ENCODE measurements at places on chromosomes 1 and 21.
A peak's percentile ranks its signal among the peaks of the same experiment; 100 is the strongest.

DNA sequence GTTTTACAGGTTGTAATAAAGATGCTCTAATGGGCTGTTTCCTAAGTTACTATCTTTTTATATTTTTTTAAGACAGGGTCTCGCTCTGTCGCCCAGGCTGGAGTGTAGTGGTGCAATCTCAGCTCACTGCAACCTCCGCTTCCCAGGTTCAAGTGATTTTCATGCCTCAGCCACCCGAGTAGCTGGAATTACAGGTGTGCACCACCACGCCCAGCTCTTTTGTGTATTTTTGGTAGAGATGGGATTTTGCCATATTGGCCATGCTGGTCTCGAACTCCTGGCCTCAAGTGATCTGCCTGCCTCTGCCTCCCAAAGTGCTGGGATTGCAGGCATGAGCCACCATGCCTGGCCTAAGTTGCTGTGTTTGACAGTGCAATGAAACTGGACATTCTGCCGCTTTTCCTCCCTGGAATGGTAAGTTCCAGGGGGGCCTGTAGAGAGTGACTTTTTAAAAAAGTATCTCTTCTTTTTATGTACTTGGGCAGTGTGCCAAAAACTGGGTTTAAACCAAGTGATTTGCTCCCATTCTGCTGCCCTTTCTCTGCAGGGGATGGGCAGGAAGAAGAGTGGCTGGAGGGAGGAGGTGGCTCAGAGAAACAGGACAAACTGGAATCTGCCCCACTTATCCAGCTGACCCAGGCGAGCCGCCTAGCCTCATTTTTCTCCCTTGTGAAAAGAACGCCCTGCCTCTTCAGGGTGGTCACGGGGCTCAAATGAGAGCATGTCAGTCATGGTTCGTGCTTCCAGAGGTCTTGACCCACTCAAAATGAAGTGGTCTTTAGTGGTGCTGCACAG lies 2.3 kb downstream of the SLC37A1 start:
- DNase-seq = peak; percentile 52

- peak; percentile 27 for DNase-seq
Observed at GRCh38 chr21:15732290-15732995, 2.7 kb downstream of the USP25 start.

- no peak for DNase-seq
Observed at GRCh38 chr1:197910120-197910991, 6.8 kb upstream of the LHX9 start.

GRCh38 chr21:43684424-43684823 lies 25.1 kb downstream of the RRP1B start:
- no peak for DNase-seq

- DNase-seq = peak; percentile 98
Observed at GRCh38 chr1:163168053-163168452, 34.7 kb downstream of the RGS5 start.

GRCh38 chr1:244306544-244306943 lies 145.2 kb downstream of the ADSS2 start:
- no peak for DNase-seq

- DNase-seq = no peak
Observed at GRCh38 chr1:94807742-94808491, 12.2 kb upstream of the SLC44A3 start.

DNA sequence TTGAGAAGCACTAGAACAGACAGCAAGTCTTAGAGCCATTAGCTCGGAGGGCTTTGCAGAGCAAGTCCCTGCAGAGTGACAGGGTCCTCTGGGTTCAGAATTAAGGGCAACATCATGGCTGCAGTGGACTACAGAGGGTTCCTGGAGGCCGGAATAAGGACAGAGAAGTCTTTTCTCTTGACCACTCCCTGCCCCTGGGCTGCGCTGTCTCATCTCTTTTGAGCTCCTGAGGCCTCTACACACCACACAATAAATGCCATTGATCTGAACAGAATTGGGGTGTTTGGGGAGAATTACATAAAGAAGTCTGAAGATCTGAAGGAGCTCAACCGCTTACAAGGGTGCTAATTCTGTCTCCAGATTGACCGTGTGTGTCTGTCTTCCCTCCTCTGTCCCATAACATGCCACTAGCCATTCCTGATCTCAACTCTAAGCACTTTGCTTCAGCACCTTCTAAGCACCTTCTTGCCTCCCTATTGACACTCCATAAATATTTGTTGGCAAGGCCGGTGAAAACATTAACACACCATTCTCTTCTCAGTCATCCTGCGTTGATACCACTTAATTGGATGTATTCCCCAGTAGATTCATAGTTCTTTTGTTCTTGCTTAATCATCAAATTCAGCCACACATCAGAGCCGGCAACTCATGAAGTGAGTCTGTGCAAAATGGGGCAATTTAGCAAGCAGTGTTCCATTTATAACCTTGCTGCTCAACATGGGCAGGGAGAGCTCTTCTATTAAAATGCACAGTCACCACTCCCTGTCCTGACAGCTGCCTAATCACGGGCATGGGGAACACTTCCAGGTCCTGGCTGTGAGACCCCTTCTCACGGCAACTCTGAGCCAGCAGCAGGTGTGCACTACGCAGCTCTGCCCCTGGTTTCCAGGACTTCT lies 49.7 kb downstream of the NMNAT2 start:
- DNase-seq = no peak

DNA sequence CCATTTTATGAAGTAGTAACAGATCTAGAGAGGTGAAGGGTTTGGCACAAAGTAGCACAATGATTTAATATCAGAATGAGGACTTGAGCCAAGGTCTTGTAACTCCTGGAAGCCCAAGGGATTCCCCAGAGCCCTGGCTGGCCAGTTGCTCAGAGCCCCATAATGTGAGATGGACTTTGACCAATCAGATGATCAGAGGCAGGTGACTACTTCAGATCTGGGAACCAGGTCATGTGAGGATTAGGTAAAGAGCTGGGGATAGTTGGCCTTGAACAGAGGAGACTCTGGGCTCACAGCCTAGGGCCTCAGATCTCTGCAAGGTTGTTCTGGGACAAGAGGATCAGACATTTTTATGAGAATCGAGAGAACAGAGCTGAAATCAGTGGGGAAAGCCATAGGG lies 18.9 kb downstream of the SHISAL2A start:
- no peak for DNase-seq

DNA sequence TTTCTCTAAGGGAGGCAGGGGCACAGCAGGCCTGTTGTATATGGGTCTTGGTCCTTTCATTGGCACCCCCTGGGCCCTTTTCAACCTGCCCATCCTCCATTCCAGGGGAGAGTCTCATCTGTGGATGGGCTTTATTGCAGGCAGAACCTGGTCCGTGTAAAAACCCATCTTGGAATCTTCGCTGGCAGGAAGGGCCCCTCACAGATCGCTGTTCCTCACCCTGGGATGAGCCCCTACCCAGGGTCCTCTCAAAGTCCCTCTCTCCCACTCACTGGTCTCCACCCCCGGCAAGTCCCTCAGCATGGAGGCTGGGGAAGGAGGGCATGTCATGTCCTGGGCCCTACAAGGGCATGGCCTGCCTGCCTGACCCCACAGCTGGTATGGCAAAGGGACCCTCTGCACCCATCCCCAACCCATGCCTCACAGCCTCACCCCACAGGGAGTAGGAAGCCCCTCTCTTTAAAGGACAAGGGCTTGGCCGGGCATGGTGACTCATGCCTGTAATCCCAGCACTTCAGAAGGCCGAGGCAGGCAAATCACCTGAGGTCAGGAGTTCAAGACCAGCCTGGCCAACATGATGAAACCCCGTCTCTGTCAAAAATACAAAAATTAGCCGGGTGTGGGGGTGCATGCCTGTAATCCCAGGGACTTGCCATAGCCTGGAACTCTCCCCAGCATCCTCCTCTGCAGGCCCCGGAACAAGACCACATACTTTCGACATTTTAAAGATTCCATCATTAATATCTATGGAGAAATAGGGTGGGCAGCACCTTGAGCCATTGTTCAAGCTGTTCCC lies 13.2 kb upstream of the CDA start:
- DNase-seq = no peak

- no peak for DNase-seq
Observed at GRCh38 chr1:18734001-18734400, 103.4 kb downstream of the PAX7 start.

- DNase-seq = no peak
Observed at GRCh38 chr1:29437946-29438345, 201.6 kb downstream of the PTPRU start.

GRCh38 chr1:233269656-233270055 lies 25.9 kb downstream of the PCNX2 start:
- DNase-seq = peak; percentile 32

GRCh38 chr1:204410688-204411450 lies 748 bp downstream of the PPP1R15B start:
- DNase-seq = peak; percentile 19

GRCh38 chr1:229339520-229339919 lies 3.3 kb downstream of the CCSAP start:
- no peak for DNase-seq

GRCh38 chr1:6495041-6495441 lies 3.6 kb upstream of the PLEKHG5 start:
- DNase-seq = no peak

DNA sequence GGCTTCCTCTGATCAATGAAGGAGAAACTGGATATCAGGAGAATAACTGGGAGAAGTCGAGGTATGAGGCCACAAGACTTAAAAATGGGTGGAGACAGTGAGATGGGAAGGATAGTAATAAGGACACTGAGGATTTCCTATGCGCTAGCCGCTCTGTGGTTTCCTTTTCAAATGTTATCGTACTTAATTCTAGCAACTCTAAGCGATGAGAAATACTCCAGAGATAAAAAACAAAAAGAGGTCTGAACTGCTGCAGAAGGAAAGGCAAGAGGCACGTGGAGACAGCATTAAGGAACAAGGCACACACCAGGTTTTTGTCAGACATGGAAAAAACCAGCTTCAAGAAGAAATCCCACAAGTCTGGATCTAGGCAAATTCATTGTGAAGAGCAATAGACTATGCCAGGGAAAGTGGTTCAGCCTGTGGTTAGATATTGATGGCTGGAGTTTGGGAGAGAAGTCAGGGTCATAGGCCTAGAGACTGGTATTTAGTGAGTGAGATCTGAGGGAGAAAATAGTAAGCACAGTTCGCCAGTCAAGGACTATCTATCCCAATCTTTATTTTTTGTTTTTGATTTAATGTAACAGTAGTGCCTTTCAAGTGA lies 5.3 kb downstream of the CLCA2 start:
- peak; percentile 11 for DNase-seq

- no peak for DNase-seq
Observed at GRCh38 chr1:66562561-66562960, 28.6 kb downstream of the SGIP1 start.

DNA sequence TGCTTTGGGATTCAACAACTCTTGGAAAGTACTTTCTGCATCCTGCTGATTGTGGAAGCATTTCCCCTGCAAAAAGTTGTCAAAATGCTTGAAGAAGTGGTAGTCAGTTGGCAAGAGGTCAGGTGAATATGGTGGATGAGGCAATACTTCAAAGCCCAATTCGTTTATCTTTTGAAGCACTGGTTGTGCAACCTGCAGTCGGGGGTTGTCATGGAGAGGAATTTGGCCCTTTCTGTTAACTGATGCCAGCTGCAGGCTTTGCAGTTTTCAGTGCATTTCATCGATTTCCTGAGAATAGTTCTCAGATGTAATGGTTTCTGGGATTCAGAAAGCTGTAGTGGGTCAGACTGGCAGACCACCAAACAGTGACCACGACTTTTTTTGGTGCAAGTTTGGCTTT lies 47.6 kb upstream of the GJA5 start:
- no peak for DNase-seq

DNA sequence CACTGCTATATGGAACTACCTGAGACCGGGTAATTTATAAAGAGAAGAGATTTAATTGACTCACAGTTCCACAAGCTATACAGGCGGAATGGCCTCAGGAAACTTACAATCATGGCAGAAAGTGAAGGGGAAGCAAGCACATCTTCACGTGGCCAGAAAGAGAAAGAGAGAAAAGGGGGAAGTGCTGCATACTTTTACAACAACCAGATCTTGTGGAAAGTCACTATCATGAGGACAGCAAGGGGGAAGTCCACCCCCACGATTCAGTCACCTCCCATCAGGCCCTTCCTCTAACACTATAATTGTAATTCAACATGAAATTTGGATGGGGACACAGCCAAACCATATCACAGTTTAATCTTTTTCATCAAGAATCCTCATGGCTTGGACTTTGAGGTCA lies 339.2 kb upstream of the AJAP1 start:
- DNase-seq = no peak

DNA sequence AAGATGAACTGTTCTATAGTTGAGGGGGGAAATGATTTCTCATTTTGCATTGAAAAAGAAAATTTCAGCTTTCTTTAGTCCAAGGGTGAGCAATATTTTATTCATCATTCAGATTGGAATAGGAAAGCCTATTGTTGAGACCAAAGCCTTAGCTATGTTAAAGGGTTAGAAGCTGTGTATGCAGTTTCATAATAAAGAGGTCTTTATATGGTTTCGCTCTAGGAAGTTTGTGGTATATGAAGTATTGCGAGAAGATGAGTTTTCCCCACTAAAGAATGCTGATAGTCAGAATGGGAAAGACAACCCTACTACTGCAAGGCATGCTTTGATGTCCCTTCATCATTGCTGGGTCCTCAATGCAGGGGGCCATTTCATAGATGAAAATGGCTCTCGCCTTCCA lies 28.6 kb downstream of the UAP1 start:
- no peak for DNase-seq

DNA sequence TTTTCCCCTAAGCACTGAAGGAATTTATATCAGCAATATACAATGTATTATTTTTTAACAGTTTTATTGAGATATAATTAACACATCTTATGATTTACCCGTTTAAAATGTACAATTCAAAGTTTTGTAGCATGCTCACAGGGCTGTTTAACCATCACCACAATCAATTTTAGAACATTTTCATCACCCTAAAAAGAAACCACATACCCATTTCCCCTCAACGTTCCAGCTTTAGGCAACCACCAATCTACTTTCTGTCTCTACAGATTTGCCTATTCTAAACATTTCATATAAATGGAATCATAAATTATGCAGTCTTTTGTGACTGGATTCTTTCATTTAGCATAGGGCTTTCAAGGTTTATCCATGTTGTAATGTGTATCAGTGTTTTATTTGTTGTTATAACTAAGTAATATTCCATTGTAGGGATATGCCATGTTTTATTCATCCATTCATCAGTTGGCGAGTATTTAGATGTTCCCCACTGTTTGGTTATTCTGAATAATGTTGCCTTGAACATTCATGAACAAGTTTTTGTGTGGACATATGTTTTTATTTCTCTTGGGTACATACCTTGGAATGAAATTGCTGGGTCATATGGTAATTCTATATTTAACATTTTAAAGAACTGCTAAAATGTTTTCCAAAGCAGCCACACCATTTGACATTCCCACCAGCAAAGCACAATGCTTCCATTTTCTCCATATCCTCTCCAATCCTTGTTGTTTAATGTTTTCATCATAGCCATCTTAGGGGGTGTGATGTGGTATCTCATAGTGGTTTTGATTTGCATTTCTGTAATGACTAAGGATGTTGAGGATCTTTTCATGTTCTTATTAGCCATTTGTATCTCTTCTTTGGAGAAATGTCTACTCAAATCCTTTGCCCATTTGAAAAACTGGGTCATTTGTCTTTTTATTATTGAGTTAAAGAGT lies 188.5 kb downstream of the TM2D1 start:
- no peak for DNase-seq

GRCh38 chr1:18554099-18554498 lies 73.4 kb downstream of the KLHDC7A start:
- DNase-seq = no peak

- peak; percentile 3 for DNase-seq
Observed at GRCh38 chr1:88799491-88799890, 91.9 kb downstream of the GTF2B start.
